LHCN-M2 (cell line): ENCODE measurements at places on chromosomes 5 and 9. TPM values are rescaled to one million over a fixed set of nuclear protein-coding genes. Genes with fewer than 3 reads are reported as not detected.

- DNase-seq: no peak
Observed at GRCh38 chr5:159174511-159175168, 34.7 kb downstream of the RNF145 start.

GRCh38 chr5:43646992-43647391 is 44.0 kb downstream of the NNT start:
- DNase-seq: peak; percentile 38

- peak; percentile 29 for DNase-seq
Observed at GRCh38 chr5:75342836-75343235, 5.8 kb downstream of the HMGCR start.

DNA sequence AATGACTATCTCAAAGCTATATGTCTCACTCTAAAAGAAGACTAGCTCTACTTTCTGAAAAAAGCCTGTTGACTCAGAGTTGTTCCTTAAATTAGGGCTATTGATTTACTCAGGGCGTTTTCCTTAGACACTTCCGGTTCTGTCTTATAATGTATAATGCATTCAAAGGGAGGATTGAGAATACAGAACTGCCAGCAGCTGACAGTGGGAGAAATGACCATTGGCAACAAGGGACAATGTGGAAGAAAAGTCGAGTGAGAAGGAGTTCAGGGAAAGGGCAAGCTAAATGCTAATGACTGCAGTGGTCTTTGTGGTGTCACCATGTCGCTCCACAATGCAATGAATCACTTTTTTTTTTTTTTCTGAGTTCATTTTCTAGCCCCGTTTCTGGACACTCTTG is 65.7 kb upstream of the ANKH start:
- no peak for DNase-seq

The HSD17B3 gene
- total RNA-seq: not detected in 2 replicates

The CREBRF gene
- total RNA-seq: 7.0 and 9.6 TPM in 2 replicates
